Activated CD8-positive, alpha-beta memory T cell treated with anti-CD3 and anti-CD28 coated beads for 4 hours (primary cell): ENCODE measurements at places on chromosomes 4 and X.

DNA sequence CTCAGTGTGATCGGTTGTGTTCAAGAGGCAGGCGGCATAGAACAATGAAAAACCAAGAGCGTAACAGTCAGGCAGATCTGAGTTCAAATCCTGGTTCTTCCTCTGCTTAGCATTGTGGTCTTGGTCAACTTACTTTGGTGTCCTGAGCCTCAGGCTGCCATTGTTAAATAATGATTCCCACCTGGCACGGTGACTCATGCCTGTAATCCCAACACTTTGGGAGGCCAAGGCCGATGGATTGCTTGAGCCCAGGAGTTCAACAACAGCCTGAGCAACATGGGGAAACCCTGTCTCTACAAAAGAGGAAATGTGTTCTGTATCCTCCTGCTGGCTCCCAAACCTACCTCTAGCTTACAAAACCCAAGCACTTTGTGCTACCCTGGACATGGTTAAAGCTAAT lies 129.0 kb upstream of the STX18 start:
- DNase-seq, result no peak

- DNase-seq, result no peak
Measured at GRCh38 chrX:40050532-40050931, 47.2 kb downstream of the BCOR start.

- no peak for DNase-seq
Measured at GRCh38 chrX:99415470-99415869, 994.6 kb downstream of the PCDH19 start.

DNA sequence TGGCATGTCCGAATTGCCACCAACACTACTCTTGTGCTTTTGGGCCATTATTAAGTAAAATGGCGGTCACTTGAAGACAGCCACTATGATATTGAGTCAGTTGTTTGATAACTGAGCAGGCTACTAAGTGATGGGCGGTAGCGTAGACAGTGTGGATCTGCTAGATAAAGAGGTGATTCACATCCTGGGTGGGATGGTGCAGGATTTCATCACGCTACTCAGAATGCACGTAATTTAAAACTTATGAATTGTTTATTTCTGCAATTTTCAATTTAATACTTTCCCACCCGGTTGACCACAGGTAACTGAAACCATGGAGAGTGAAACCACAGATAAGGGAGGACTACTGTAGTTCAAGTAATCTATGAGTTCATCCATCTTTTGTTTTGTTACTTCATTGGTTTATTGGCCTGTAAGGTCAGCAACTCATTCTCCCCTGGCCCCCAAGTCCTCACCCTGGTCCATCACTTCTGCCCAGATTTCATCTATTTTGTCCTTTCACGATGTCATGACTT lies 2.9 kb downstream of the ARAF start:
- DNase-seq, result no peak

- no peak for DNase-seq
Measured at GRCh38 chr4:165433529-165433928, 54.7 kb downstream of the CPE start.

DNA sequence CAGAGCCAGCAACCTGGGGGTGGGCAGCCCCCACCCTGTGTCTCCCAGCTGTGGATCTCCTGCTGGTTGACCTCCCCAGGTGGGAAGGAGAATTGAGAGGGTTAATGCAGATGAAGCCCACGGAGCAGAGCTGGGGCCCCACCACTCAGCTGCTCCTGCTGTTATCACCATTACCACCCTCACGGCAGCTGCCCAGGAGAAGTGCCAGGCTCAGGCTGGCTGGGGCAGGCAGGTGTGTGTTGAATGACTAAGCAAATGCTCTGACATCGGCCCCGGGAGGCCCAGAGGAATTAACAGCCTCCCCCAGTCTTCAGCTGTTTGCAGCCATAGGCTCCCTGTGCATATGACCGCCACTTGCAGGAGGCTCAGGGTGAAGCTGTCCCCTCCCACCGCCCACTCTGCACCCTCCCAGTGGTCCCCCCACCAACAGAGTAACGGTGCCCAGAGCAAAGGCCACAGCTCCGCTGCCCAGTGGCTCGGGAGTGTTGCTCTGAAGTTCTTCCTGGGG lies 133.8 kb downstream of the CPZ start:
- DNase-seq, result no peak

DNA sequence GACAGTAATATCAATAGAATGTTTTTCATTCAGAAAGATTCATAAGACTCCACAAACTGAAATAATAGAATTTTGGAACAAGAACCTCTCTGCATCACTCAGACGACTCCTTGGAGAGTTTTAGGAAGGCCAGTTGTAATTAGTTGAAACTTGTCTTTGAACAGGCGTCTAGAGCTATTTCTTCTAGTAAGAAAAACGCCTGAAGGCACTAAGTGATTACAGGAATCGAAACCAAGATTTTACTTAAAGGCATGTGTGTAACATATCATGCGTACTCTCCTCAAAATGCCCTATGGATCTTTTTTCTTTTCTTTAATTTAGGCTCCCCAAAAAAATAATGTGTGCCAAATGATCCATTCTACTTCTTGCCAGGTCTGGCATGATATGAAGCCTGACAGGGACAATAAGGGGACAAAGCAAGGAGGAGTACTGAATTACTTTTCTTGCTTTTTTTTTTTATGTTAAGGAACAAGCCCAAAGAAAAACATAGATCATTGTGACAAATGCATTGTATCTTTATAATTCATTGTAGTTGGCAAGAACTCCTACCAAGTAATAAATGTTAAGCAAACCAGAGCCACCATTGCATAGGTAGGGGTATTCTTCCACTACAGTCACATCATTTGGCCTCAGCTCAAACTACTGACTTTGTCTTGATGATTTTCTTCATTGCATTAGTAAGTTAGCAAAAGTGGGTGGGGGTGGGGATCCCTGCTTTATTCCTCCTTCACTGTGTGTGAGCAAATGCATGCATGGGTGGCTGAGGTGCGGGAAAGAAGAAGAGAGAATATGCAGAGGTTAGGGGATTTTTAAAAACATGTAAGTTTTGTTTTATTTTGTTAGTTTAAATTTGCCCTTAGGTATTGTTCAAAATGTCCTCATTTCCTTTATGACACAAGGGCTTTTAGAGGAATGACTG lies 79.9 kb upstream of the ATOH1 start:
- no peak for DNase-seq

DNA sequence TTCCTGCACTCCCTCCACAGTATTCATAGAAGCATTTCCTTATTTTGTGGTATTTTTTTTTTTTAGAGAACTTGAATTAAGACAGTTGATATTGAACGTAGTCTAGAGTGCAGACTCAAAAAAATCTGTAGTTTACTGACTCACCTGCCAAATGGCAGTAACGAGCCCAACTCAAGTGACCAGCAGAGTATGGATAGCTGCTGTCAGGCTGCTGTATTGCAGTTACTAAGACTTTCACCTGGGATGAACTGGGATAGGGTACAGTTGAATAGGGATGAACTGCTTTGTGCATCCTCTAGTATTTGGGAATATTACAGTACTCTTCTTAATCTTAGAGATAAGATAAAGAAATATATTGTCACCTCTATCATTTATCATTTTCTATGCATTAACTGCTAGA lies 7.0 kb upstream of the SLC7A11 start:
- no peak for DNase-seq

GRCh38 chr4:89373394-89373793 lies 65.8 kb upstream of the GPRIN3 start:
- no peak for DNase-seq

GRCh38 chrX:110087485-110088356 lies 84.8 kb downstream of the TMEM164 start:
- no peak for DNase-seq

DNA sequence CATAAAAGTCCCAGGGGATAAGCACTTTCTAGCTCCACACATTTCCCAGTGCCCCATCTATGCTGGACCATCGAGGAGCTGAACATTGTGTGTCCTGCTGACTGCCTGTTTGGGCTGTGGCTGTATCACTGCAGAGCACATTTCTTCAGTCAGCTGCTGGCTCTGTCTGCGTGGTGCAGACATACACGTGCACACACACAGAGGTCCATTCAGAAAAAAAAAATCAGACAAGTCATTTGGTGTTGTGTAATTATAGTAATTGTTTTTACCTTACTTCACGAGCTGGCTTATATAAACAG lies 1.1 kb upstream of the PDLIM3 start:
- no peak for DNase-seq

GRCh38 chr4:22477136-22477812 lies 38.6 kb downstream of the ADGRA3 start:
- no peak for DNase-seq

GRCh38 chrX:48083706-48084105 lies 12.3 kb upstream of the ZNF630 start:
- DNase-seq, result no peak

GRCh38 chrX:56231537-56232090 lies 542 bp upstream of the KLF8 start:
- DNase-seq, result no peak

- DNase-seq, result no peak
Measured at GRCh38 chrX:15240414-15240813, 29.5 kb downstream of the ASB9 start.
